Liver (tissue), 10 donors: ENCODE measurements at places on chromosomes 5 and 9. TPM values are rescaled to one million over a fixed set of nuclear protein-coding genes. Genes with fewer than 3 reads are reported as not detected.

GRCh38 chr5:12399868-12400267 lies 495.6 kb upstream of the CTNND2 start:
- H3K4me1 ChIP-seq: no peaks in the 10 kb centered on the region
- no peak overlapping the region for H3K4me3 ChIP-seq
- H3K27ac ChIP-seq: no peak overlapping the region
- no peaks in the 10 kb centered on the region for H3K27me3 ChIP-seq
- no peaks in the 10 kb centered on the region for H3K36me3 ChIP-seq

The LIX1 gene
- not detected for total RNA-seq

DNA sequence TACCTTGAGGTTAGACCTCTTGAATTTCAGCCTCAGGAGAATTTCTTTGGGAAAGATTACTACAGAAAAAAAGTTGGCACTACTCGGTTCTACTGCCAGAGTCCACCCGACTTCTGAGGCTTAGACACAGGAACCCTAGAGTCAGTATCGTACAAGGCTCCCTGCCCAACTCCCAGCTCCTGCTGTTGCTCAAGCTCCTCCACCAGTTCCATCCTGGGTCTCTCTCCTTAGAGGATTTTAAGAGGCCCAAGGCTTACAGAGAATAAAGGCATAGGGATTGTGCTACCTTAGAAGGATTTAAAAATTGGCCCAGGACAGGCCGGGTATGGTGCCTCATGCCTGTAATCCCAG lies 29.0 kb upstream of the SSBP2 start:
- H3K36me3 ChIP-seq: no peaks in the 10 kb centered on the region
- H3K4me1 ChIP-seq: peaks cover 8% of the 10 kb centered on the region
- no peaks in the 10 kb centered on the region for H3K27me3 ChIP-seq
- DNase-seq: no peak
- H3K4me3 ChIP-seq: no peak overlapping the region

- H3K36me3 ChIP-seq: no peaks in the 10 kb centered on the region
- H3K4me3 ChIP-seq: no peak overlapping the region
- no peak for DNase-seq
- no peak overlapping the region for H3K27ac ChIP-seq
- peaks cover 16% of the 10 kb centered on the region for H3K4me1 ChIP-seq
Observed at GRCh38 chr5:146208916-146209522, 5.6 kb downstream of the RBM27 start.

GRCh38 chr5:84433461-84433860 lies 48.8 kb upstream of the EDIL3 start:
- no peak overlapping the region for H3K27ac ChIP-seq
- H3K36me3 ChIP-seq: no peaks in the 10 kb centered on the region
- DNase-seq: no peak
- no peak overlapping the region for H3K4me3 ChIP-seq
- H3K4me1 ChIP-seq: no peaks in the 10 kb centered on the region
- no peaks in the 10 kb centered on the region for H3K27me3 ChIP-seq

- no peaks in the 10 kb centered on the region for H3K27me3 ChIP-seq
- peaks cover 2% of the 10 kb centered on the region for H3K36me3 ChIP-seq
- H3K4me1 ChIP-seq: no peaks in the 10 kb centered on the region
- no peak overlapping the region for H3K27ac ChIP-seq
Observed at GRCh38 chr9:100125910-100126309, 26.9 kb downstream of the INVS start.

- no peaks in the 10 kb centered on the region for H3K27me3 ChIP-seq
- DNase-seq: no peak
- H3K27ac ChIP-seq: no peak overlapping the region
- H3K36me3 ChIP-seq: no peaks in the 10 kb centered on the region
- no peaks in the 10 kb centered on the region for H3K4me1 ChIP-seq
Observed at GRCh38 chr5:38585816-38586215, 29.4 kb upstream of the LIFR start.

GRCh38 chr9:20297646-20298084 lies 324.6 kb downstream of the MLLT3 start:
- no peak for DNase-seq
- H3K27ac ChIP-seq: no peak overlapping the region
- no peaks in the 10 kb centered on the region for H3K36me3 ChIP-seq
- H3K4me3 ChIP-seq: no peak overlapping the region

DNA sequence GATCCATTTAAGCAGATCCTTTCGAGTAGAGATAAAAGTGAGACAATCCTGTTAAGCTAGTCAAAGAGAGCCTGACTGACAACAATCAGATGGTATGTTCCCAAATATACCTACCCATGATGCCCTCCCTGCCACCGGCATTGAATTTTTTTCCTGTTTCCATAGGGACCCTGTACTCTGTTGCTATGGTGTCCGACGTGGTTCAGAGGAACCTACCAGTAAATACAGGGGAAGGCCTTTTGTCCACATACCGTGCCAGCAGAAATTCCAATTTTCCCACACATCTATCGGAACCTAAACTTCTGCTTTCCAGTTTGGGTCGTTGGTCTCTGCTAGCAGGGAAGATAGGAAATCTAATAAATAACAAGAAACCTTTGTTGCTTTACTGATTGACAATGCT lies 64.7 kb downstream of the MEGF10 start:
- peaks cover 2% of the 10 kb centered on the region for H3K4me1 ChIP-seq
- H3K27me3 ChIP-seq: no peaks in the 10 kb centered on the region
- no peaks in the 10 kb centered on the region for H3K36me3 ChIP-seq
- no peak for DNase-seq

GRCh38 chr5:42813533-42813932 lies 1.8 kb upstream of the SELENOP start:
- no peaks in the 10 kb centered on the region for H3K27me3 ChIP-seq
- no peaks in the 10 kb centered on the region for H3K36me3 ChIP-seq
- H3K27ac ChIP-seq: peak overlapping the region; percentile 70
- DNase-seq: no peak
- peak overlapping the region; percentile 20 for H3K4me3 ChIP-seq
- H3K4me1 ChIP-seq: peaks cover 25% of the 10 kb centered on the region

DNA sequence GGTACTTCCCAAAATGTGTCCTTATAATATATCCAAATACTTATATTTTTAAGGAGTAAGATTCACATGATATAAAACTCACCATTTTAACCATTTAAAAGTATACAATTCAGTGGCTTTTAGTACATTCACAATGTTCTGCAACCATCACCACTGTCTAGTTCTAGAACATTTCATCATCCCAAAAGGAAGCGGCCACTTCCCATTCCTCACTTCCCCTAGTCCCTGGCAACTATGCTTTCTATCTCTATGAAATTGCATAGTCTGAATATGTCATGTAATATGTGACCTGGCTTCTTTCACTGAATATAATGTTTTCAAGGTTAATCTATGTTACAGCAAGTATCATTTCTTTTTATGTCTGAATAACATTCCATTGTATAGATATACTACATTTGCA lies 615.1 kb upstream of the SGCD start:
- H3K27me3 ChIP-seq: no peaks in the 10 kb centered on the region
- DNase-seq: no peak
- H3K4me1 ChIP-seq: no peaks in the 10 kb centered on the region
- H3K4me3 ChIP-seq: no peak overlapping the region
- H3K27ac ChIP-seq: no peak overlapping the region
- H3K36me3 ChIP-seq: no peaks in the 10 kb centered on the region

- H3K36me3 ChIP-seq: no peaks in the 10 kb centered on the region
- no peaks in the 10 kb centered on the region for H3K27me3 ChIP-seq
- DNase-seq: no peak
- no peak overlapping the region for H3K4me3 ChIP-seq
- peaks cover 10% of the 10 kb centered on the region for H3K4me1 ChIP-seq
Observed at GRCh38 chr9:6781476-6781875, 23.7 kb downstream of the KDM4C start.

GRCh38 chr9:134304690-134305089 lies 21.6 kb upstream of the RXRA start:
- no peak overlapping the region for H3K4me3 ChIP-seq
- no peaks in the 10 kb centered on the region for H3K27me3 ChIP-seq
- H3K36me3 ChIP-seq: no peaks in the 10 kb centered on the region
- no peak overlapping the region for H3K27ac ChIP-seq

- H3K4me1 ChIP-seq: no peaks in the 10 kb centered on the region
- DNase-seq: no peak
- H3K27ac ChIP-seq: no peak overlapping the region
Observed at GRCh38 chr5:71872311-71872864, 153.3 kb downstream of the CARTPT start.

The EQTN gene
- total RNA-seq: 0.14 TPM

The FSTL4 gene
- total RNA-seq: not detected

The ECPAS gene
- total RNA-seq: 60.8 TPM

GRCh38 chr5:92177926-92178487 lies 794.9 kb upstream of the ARRDC3 start:
- no peaks in the 10 kb centered on the region for H3K4me1 ChIP-seq
- H3K27ac ChIP-seq: no peak overlapping the region
- no peaks in the 10 kb centered on the region for H3K36me3 ChIP-seq
- DNase-seq: no peak
- peaks cover 3% of the 10 kb centered on the region for H3K27me3 ChIP-seq

The ITK gene
- total RNA-seq: 1.5 TPM

DNA sequence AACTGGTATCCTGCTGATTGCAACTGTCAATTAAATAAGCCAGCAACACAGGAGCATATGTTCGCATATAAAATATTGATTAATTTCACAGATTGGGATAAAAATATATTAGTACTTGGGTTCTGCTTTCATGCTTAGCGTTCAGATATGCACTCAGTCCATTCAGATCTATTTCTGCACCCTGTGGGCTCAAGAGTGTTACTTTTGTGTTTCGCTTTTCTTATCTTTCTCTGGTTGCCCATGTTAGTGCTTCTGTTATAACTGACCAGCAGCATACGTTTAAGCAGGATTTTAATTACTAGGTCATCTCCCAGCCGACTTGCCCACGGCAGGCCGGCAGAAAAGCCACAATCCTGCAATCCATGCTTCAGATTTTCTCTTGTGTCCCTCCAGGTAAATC lies 289.1 kb downstream of the EBF1 start:
- H3K4me3 ChIP-seq: no peak overlapping the region
- H3K4me1 ChIP-seq: no peaks in the 10 kb centered on the region
- no peak overlapping the region for H3K27ac ChIP-seq
- H3K27me3 ChIP-seq: no peaks in the 10 kb centered on the region
- no peaks in the 10 kb centered on the region for H3K36me3 ChIP-seq
- no peak for DNase-seq

The ST8SIA4 gene
- total RNA-seq: 2.3 TPM

- H3K4me3 ChIP-seq: peak within 1 kb of the TSS; percentile 23
- no peaks in the 10 kb centered on the region for H3K4me1 ChIP-seq
- no peak within 1 kb of the TSS for H3K27ac ChIP-seq
- H3K27me3 ChIP-seq: no peaks in the 10 kb centered on the region
- peak; percentile 70 for DNase-seq
Observed at GRCh38 chr9:122370869-122371755, at the start of gene PTGS1. TSS of gene PTGS1 (plus strand) at chr9:122371024. CDS start at chr9:122371085, 61 bp downstream.

DNA sequence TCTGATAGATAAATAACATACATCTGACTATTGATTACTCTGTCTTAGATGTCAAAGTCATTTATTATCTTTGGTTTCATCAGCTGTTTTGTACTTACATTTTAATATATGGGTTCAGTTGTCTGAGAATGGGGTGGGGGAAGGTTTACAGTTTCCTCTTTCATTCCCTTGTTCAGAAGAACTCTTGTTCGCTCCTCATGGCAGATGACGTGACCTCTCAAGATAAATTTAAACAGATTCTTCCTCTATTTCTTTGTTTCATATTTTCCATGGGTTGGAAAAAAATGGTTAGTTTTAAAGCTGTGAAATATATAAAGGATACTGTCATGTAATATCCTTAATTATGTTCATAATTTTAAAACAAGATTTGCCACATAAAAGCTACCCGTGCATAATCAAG lies 61.4 kb downstream of the TSSK1B start:
- H3K27ac ChIP-seq: no peak overlapping the region
- no peak overlapping the region for H3K4me3 ChIP-seq
- no peak for DNase-seq
- no peaks in the 10 kb centered on the region for H3K36me3 ChIP-seq
- H3K4me1 ChIP-seq: no peaks in the 10 kb centered on the region
- no peaks in the 10 kb centered on the region for H3K27me3 ChIP-seq

DNA sequence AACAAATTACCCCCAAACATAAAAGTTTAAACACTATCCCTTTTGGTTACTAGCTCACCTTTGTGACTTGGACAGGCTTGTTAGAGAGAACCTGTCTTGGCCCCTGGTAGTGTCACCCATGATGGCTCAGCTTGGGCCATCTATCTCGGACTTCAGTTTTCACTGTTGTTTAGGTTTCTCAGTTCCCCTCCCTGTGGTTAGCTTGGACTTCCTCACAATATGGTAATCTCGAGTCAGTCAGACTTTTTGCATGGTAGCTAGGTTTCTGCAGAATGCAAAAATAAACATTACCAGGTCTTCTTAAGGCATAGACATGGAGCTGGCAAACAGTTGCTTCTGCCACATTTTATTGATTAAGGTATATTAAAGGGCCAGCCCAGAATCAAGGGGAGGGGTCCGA lies 324.3 kb upstream of the RORB start:
- H3K36me3 ChIP-seq: no peaks in the 10 kb centered on the region
- H3K4me3 ChIP-seq: no peak overlapping the region
- H3K4me1 ChIP-seq: no peaks in the 10 kb centered on the region

DNA sequence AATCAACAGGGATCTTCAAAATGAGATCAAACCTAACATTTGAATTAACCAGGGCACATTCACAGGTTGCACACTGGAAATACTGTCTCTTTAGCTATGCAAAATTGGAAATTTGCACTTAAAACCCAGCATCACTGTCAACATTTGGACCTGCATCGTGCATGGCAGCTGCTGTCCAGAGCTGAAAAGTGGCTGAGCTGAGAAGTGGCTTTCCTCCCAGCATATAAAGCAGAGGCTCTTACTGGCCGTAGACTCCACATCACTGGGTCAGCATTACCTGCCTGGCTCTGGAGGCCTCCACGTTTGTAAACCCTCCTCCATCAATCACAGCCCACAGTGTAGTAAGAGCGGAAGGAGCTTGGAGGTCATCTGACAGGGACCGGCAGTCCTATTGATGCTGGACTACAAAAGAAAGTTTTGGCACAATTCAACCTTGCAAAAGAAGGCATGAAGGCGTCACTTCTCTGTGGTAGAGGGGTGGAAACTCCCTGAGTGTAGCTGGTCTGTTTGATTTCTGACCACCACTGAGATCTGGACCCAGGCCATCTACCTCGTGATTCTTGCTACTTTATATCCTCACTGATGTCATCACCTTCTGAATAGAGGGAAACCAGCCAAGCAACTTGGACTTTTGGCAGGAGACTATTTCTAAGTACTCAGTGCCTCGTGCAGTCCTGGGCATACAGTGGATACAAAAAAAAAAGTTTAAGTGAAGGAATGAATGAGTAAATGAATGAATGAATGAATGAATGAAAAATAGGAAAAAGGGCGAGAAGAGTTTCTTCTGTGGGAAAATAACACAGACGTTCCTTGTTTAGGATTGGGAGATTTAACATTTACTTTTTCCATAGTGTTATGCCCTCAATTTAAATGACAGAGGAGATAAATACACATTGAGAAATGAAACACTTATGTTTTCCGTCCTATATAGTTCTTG lies 14.8 kb downstream of the RASEF start:
- H3K4me1 ChIP-seq: no peaks in the 10 kb centered on the region
- H3K27me3 ChIP-seq: no peaks in the 10 kb centered on the region
- H3K36me3 ChIP-seq: no peaks in the 10 kb centered on the region
- H3K27ac ChIP-seq: no peak overlapping the region
- DNase-seq: no peak
